ENCODE measurements at places on chromosomes 13 and 19. TPM values are rescaled to one million over a fixed set of nuclear protein-coding genes. Genes with fewer than 3 reads are reported as not detected.

DNA sequence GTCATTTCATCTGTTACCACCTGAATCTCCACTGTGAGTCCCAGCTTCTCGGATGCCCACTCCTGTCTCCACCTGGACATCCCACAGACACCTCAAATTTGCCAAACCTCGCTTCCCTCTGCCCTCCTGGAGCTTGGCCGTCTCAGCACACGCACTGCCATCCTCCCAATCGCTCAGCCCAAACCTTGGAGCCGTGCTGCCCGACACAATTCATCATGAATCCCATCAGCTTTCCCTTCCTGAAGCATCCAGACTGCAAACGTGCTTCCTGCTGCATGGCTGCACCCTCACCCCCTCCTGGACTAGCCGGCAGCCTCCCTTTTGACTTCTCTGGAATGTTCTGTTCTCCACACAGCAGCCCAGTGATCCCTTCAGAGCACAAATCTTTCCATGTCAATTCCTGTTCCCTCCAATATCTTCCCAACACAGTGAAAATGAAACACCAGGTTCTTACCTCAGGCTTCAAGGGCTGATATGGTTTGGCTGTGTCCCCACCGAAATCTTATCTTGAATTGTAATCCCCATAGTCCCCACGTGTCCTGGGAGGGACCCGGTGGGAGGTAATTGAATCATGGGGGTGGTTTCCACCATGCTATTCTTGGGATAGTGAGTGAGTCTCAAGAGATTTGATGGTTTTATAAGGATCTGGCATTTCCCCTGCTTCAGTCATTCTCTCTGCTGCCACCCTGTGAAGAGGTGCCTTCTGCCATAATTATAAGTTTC is 1.1 kb upstream of the PROZ start:
- DNase-seq: no peak

DNA sequence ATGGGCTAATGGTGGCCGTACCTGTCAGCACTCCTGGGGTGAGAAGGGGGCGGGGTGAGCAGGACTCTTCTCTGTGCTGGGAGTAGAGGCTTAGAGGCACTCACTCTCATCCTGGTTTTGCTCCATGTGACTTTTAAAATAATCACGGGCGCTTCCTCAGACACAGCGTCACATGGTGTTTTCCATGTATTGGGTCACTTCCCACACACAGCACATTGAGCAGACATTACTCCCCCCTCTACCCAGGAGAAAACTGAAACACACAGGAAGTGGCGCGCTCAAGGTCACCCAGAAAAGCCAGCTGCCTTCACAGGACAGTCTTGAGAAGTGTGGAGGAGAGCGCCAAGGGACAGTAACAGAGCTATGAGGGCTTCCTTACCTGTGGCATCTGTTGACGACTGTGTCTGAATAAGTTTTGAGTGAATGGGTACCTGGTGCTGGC is 23.2 kb downstream of the SPATA13 start:
- no peak for DNase-seq

- DNase-seq: no peak
Measured at GRCh38 chr19:31312009-31312676, 37.1 kb downstream of the TSHZ3 start.

GRCh38 chr19:38004186-38004520 is 97.1 kb downstream of the SIPA1L3 start:
- no peak for DNase-seq

GRCh38 chr13:95217920-95218830 is 83.1 kb downstream of the ABCC4 start:
- DNase-seq: no peak

DNA sequence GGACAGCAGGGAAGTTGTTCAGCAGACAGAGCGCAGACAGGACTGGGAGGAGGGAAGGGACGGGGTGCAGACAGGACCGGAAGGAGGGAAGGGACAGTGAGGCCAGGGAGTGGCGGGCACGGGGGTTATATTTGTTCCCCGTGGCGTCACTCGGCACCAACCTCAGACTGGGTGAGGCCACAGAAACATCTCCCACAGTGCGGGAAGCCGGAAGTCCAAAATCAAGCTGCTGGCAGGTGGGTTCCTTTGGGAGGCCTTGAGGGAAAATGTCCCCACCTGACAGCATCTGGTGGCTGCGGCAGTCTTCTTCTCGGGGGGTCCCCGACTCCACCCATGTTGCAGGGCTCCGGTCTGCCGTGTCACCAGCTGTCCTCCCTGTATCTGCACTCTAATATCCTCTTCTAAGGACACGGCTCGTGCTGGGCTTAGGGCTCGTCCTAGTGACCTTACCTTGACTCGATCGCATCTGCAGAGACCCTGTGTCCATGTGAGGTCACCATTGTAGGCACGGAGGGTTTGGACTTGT is 133.0 kb downstream of the STK24 start:
- DNase-seq: no peak

- DNase-seq: no peak
Measured at GRCh38 chr13:106565127-106565775, 2.7 kb downstream of the ARGLU1 start.

DNA sequence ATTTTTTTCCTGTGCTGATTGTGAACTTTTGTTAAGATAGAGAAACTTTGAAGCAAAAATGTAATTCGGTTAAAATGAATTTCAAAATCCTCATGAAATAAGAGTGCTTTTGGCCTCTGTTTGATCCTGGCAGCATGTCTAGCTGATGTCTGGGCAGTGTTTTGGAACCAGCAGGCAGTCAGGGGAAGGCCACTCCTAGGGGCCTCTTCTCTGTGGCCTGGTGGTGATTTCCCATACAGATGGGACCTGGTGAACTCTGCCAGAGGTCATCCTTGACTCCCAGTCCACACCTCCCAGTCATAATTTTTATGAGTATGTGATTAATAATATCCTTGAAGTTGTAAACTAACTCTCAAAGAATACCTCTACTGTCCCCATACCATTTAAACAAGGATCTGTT is 226.6 kb downstream of the PCCA start:
- DNase-seq: no peak

DNA sequence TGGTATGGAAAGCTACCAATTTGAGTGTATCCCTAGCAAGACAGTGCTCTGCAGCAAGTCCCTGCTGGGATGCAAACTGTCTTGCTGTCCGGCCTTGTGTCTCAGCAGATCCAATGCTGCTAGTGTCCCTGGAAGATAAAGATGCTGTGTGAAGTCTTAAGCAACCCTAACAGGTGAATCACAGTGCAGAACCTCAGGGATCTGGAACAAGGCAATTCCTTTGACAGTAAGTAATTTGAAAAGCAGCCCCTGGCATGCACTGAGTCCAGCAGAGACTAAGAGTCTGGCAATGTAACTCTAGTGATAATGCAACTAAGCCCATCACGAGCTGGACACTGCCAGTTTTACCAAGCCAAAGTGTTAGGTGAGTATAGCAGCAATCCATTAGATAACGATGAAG is 1.7 kb upstream of the UCHL3 start:
- DNase-seq: no peak

DNA sequence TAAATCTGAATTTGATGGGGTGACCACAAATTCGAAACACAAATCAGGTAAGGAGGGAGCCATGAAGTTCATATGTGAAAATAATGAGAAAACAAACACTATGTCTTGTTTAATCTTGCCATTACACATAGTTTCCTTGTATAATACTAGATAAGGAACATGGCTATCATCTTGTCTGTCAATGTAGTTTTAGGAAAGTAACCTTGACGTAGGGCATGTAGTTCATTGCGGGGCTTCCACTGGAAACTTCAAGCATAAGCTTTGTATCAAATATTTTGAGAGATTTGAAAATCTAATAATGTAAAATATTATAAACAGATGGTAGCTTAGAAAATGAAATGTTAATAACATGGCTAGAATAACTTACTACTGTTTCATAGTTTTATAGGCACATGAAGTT is 8.8 kb downstream of the BIVM start:
- DNase-seq: no peak

DNA sequence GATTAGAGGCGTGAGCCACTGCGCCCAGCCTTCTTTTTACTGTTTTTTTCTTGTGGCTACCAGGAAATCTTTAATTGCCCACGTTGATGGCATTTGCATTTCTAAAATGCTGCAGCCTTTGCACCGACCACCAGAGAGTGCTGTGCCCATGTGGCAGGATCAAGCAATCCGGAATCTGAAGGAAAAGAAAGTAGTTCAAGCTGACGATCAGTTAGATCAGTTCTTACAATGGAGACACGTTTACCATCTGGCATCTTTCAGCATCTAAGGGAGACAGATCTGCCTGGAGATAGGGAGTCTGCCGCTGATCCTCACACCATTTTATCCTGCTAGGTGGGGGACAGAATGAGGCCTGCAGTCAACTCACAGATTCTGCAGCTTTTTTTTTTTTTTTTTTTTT is 19.9 kb downstream of the TINCR start:
- DNase-seq: no peak

DNA sequence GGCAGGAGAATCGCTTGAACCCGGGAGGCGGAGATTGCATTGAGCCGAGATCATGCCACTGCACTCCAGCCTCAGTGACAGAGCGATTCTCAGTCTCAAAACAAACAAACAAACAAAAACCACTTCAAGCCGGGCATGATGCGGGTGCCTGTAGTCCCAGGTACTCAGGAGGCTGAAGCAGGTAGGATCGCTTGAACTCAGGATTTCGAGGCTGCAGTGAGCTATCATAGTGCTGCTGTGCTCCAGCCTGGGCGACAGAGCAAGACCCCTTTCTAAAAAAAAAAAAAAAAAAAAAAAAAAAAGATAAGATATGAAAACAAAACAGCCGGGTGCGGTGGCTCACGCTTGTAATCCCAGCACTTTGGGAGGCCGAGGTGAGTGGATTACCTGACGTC is 12.9 kb downstream of the PPP1R14A start:
- no peak for DNase-seq

DNA sequence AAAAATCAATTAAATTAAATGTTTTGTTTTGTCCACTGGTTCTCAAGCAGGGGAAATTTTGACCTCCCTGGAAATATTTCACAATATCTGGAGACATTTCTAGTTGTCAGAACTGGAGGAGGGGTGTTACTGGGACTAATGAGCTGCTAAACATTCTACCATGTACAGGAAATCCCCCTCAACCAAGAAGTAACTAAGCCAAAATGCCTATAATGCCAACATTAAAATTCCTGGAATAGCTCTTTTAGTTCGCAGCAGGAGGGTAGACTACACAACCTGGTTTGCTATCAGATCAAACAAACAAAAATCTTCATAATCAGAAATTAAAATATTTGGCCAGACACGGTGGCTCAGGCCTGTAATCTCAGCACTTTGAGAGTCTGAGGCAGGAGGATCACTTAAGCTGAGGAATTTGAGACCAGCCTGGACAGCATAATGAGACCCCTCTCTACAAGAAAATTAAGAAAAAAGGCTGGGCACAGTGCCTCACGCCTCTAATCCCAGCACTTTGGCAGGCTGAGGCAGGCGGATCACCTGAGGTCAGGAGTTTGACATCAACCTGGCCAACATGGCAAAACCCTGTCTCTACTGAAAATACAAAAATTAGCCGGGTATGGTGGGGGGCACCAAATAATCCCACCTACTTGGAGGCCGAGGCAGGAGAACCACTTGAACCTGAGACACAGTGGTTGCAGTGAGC is 13.7 kb upstream of the SMARCA4 start:
- DNase-seq: no peak

Gene ZNF540
- 8.8 TPM for total RNA-seq

Gene SPINT2
- 9.9 TPM for total RNA-seq

Gene SERPINE3
- total RNA-seq: not detected

Gene F2RL3
- total RNA-seq: 0.30 TPM
